Stimulated activated naive CD8-positive, alpha-beta T cell treated with anti-CD3 and anti-CD28 coated beads, Interleukin-15, Interleukin-2, amounts not matched to agents 100 U/mL and 50 U/mL, for 24 hours (primary cell): ENCODE measurements at places on chromosomes 16 and 17.
A peak's percentile ranks its signal among the peaks of the same experiment; 100 is the strongest.

DNA sequence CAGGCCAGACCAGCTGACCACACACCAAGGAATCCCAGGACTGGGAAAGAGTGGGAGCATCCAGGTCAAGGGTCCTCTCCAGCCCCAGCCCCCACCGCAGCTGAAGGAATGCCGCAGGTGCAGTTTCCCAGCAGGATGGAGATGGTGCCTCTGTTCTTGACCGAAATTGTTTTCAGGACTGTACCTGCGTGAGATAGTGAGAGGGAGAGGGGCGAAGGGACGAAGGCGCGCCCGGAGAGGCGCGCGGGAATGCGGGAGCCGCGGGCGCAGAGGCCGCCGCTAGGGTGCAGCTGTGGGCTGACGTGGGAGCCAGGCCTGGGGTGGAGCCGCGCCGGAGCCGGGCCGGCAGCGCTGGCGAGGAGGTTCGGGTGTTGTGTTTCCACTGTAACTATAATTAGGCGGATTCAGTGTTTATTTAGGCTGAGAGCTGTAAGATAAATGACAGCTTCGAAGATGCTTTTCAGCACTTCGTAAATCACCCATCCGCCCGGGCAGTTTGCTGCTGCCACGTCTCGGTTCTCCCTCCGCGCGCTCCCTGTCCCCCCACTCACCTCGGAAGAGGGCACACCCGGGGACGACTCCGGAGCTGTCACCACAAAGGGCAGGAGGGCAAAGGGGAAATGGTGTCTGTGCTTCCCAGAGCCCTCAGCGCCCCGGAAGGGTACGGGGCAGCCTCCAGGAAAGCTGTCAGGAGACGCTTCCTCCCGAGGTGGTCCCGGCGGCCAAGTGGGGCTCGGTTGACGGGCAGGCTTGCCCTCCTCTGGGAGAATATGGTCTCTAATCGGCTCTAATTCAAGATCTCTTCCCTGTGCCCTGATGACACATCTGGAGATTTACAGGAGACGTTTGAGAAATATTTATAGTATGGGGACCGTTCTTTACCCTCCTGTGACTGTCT lies 38.2 kb downstream of the HOXB1 start:
- peak; percentile 77 for DNase-seq

GRCh38 chr17:55660178-55660886 lies 62.3 kb downstream of the TMEM100 start:
- DNase-seq = no peak

DNA sequence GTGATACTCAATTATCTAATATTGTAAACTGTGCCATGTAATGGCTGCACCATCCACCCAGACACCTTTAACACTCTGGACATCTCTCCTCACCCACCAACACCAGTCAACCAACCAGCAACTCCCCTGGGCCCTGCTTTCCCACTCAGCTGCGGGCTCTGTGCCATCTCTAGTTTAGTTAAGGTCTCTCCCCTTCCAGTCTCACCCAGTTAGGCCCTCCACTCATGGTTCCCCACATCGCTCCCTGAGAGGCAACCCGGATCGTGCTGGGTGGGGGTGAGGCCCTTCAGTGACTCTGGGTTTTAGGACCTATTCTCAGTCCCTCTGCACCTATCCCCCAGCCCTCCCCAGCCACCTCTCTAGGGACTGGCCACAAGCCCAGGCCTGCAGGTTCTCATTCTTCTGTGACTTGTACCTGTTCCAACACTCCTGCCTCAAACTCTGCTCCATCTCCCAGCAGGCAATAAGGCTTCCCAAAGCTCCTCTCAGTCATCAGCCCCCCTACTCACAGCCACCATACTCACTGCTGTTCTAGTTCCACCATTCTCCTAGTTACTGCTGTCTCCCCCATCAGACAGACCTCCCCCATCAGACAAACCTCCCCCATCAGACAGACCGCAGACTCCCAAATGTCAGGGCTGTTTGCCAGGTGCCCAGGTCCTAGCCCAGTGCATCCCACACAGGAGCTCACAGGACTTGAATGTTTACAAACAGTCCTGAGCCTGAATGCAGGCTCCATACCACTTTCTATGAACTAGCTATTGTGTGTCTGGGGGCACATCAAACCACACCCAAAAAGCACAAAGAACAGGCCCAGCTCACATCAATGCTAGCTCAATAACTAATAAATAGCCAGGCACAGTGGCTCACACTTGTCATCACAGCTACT lies 2.6 kb downstream of the TK2 start:
- no peak for DNase-seq

DNA sequence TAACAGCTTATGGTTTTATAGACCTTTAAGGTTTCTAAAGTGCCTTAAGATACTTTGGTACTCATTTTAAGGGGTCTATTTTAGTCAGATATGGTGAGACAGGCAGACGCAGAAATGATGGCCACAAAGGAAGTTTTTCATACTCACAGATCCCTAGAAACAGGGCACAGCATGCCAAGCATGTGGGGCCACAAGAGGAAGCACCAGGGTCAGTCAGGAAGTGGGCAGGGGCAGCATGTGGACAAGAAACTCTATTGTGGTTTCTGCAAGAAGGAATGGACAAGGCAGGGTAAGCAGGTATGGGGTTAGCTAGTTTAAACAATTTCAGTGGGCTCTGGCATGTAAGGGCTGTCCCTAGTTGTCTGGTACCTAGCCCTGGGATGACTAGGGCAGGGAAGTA lies 8.5 kb downstream of the EFCAB3 start:
- no peak for DNase-seq

GRCh38 chr16:50425648-50426047 lies 56.9 kb upstream of the BRD7 start:
- no peak for DNase-seq

- no peak for DNase-seq
Measured at GRCh38 chr17:64269687-64270649, 6.9 kb upstream of the TEX2 start.

GRCh38 chr17:32261417-32261736 lies 4.3 kb upstream of the RHBDL3 start:
- DNase-seq = no peak
